ENCODE measurements at places on chromosomes 16 and 17.

- DNase-seq = no peak
These were observed 371.2 kb downstream of the MAF start for GRCh38 chr16:79229361-79229760.

DNA sequence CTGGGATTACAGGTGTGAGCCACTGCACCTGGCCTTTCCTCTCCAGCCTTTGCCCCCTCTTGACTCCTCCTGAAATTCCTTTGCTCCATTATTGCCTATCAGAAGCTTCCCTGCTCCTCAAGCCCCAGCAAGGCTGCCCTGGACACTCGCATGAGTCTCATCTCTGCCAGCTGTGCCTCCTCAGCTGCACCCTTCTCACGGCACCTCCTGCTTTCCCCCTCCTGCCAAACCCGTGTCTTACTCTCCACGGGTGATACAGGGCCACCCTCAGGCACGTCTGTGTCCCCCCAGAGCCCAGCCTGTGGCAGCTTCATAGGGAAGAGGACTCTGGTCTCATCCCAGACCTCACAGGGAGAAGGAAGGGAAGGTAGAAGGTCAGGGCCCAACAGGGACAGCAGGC is 15.4 kb downstream of the G6PC3 start:
- no peak for DNase-seq

DNA sequence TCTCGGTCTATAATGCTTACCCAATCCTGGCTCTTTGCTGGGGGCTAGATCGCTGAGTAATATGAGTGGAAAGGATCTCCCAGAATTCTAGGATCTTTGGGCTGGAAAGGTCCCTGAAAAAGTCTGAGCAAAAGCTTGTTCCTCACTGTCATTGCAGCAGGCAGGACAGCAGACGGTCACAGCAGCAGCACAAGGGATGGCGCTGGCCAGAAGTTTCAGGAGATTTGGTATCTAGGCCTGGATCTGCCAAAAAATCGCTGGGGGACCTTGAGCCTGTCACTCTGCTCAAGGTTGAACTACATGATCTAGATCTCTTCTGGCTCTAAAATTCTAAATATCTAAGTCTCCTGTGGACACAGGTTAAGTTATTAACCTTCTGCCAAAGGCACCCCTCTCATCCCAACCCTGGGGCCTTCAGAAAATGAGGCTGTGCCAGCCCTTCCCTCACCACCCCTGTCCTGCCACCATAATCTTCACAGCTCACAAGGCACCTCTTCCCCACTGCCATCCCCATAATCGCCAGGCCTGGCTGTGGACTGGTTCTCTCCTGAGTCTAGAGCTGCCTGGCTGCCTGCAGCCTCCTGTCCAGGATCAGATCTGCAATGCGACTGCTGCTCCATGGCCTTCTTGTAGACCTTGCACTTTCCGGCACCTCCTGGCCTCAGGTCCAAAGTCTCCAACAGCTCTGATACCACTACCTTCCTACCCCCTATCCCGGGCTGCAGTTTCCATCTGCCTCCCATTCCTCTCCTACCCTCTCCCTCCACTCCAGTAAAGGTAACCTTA is 10.2 kb downstream of the MYO18A start:
- DNase-seq = no peak

GRCh38 chr16:1791943-1792812 is 1.3 kb downstream of the IGFALS start:
- DNase-seq = no peak

DNA sequence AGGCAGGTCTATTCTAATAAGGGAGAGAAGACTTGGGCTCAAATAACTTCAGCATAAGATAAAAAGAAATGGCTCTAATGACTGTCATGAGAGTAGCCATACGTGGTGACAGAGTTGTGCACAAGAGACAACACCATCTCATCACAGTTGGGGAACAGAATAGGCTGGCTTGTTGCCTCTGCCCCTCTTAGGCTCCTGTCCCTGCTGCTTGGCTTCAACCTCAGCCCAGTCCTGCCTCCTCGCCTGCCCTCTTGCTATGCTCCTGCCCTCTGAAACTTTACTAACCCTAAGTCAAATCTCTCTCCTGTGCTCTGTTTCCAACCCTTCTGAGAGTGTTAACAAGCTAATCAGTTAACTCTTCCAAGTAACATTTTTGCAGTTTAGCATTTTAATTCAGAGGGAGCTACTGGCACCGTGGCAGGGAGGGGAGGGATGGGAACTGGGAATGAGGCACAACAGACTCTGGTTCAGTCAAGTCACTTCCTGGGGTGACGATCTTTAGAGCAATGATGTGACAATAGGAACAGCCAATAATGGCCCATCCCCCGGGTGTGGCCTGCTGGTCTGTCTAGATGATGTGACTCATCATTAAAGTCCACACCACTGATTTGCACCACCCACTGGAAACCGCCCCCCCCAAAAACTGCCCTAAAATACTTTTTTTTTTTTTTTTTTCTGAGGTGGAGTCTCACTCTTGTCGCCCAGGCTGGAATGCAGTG is 35.5 kb downstream of the DNAH17 start:
- DNase-seq = no peak

- DNase-seq = no peak
These were observed 538.9 kb downstream of the WWOX start for GRCh38 chr16:78638371-78638770.

DNA sequence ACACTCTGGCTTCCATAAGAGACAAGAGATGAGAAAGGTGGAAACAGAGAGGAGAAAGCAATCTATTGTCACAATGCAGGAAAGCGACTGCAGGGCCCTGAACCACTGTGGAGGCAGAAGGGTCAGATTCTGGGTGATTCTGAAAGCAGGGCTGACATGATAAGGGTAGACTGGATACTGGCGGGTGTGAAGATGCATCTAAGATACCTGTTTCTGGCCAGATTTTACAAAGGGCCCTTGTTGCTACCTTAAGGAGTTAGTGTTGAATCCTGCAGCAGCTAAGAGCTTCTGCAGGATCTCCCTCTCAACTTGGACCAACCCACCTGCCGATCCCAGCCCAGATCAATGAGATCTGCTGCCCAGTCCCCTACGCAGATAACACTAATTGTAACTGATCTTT is 6.1 kb upstream of the MEFV start:
- DNase-seq = no peak

GRCh38 chr16:70757183-70757582 is 43.8 kb downstream of the VAC14 start:
- no peak for DNase-seq

- no peak for DNase-seq
These were observed 100.9 kb downstream of the AMFR start for GRCh38 chr16:56324406-56324805.

GRCh38 chr16:83187405-83187804 is 560.6 kb downstream of the CDH13 start:
- no peak for DNase-seq

DNA sequence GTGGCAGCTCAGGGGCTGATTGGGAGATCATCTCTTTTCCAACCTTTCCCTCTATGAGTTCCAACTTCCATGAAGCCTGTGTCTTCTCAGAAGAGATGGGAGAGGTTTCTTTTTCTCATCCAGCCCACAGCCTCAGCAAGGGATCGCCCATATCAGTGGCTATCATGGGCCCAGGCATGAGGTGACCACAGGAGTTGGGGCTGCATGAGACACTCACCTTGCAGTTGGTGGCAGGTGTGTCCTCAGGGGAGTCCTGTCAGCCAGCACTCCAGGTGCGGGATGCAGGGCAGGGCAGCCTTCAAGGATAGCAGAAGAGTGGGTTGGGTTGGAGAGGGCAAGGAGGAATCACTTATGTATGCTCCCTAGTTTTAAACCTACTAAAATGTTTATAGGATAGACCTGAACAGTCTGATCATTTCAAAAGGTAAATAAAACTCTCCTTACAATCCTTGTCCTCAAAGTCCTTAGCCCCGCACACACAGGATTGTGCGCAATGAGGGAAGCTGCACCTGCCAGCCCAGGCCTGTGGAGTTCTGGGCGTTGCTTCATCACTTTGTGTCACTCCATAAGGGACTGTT is 811.1 kb downstream of the KCNJ18 start:
- no peak for DNase-seq

GRCh38 chr17:32269377-32269776 is 3.7 kb downstream of the RHBDL3 start:
- no peak for DNase-seq

DNA sequence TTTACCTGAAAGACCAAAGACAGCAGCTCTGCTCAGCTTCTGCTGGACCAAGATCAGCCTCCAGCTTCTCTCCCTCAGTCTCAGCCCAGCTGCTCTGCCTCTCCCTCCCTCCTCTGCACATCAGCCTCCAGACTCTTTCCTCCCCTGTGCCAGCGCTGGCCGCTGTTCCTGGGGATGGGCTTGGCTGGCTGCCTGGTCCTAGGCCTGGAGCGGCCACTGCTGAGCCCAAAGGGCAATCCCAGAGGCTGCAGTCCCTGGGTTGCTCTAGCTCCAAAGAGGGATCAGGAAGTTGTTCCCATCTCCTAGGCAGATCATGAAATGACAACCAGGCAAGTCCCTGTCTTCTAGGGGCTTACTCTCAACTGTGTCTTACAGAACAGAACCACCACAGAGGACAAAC is 31.3 kb downstream of the DCUN1D3 start:
- peak; percentile 45 for DNase-seq

GRCh38 chr16:24844101-24845030 is 1.4 kb upstream of the SLC5A11 start:
- no peak for DNase-seq

Data from hindlimb muscle (tissue), 1 donor.